ENCODE measurements at places on chromosomes 2 and 18.

- no peak overlapping the region for H3K4me3 ChIP-seq
- H3K27ac ChIP-seq = no peak overlapping the region
- no peaks in the 10 kb centered on the region for H3K36me3 ChIP-seq
- H3K4me1 ChIP-seq = no peaks in the 10 kb centered on the region
These were observed 263.3 kb upstream of the PKDCC start for GRCh38 chr2:41784496-41784895.

GRCh38 chr2:212547716-212548454 lies 9.3 kb upstream of the ERBB4 start:
- H3K4me1 ChIP-seq = no peaks in the 10 kb centered on the region
- H3K27ac ChIP-seq = no peak overlapping the region
- H3K27me3 ChIP-seq = no peaks in the 10 kb centered on the region
- DNase-seq = no peak
- H3K4me3 ChIP-seq = no peak overlapping the region

- H3K27me3 ChIP-seq = no peaks in the 10 kb centered on the region
- no peak for DNase-seq
- no peak overlapping the region for H3K4me3 ChIP-seq
- H3K27ac ChIP-seq = peak overlapping the region; percentile 94
- peaks cover 55% of the 10 kb centered on the region for H3K4me1 ChIP-seq
These were observed 15.6 kb upstream of the TMEM18 start for GRCh38 chr2:692767-693166.

- no peak for DNase-seq
- no peaks in the 10 kb centered on the region for H3K27me3 ChIP-seq
- H3K4me3 ChIP-seq = no peak overlapping the region
- no peak overlapping the region for H3K27ac ChIP-seq
- H3K4me1 ChIP-seq = no peaks in the 10 kb centered on the region
These were observed 44.4 kb downstream of the TFPI start for GRCh38 chr2:187509667-187510417.

- H3K36me3 ChIP-seq = no peaks in the 10 kb centered on the region
- DNase-seq = no peak
- H3K27me3 ChIP-seq = no peaks in the 10 kb centered on the region
- H3K4me1 ChIP-seq = no peaks in the 10 kb centered on the region
These were observed 51.7 kb upstream of the ATP5MC3 start for GRCh38 chr2:175233135-175233719.
